Urinary bladder (tissue), 4 donors: ENCODE measurements at places on chromosomes 3 and 15. TPM values are rescaled to one million over a fixed set of nuclear protein-coding genes. Genes with fewer than 3 reads are reported as not detected.

The MUC13 gene
- polyA plus RNA-seq: not detected

The AMT gene
- 9.7 TPM for polyA plus RNA-seq

The ATP2C1 gene
- polyA plus RNA-seq: 41.8 TPM

The ZBBX gene
- polyA plus RNA-seq: not detected

The GHRL gene
- polyA plus RNA-seq: 0.11 TPM

The GPR27 gene
- 3.3 TPM for polyA plus RNA-seq

The GOLGA8Q gene
- polyA plus RNA-seq: 1.2 TPM

The SLC6A6 gene
- polyA plus RNA-seq: 8.0 TPM

The UMPS gene
- polyA plus RNA-seq: 15.0 TPM

The GHSR gene
- polyA plus RNA-seq: not detected

The APH1B gene
- polyA plus RNA-seq: 10.9 TPM

The NR1I2 gene
- polyA plus RNA-seq: 0.11 TPM

The GOLGA8G gene
- not detected for polyA plus RNA-seq

The SHC4 gene
- polyA plus RNA-seq: 0.68 TPM

The GPR87 gene
- polyA plus RNA-seq: 4.2 TPM

The HMG20A gene
- 17.8 TPM for polyA plus RNA-seq

The INKA1 gene
- polyA plus RNA-seq: 6.5 TPM

The CCDC13 gene
- 1.5 TPM for polyA plus RNA-seq

The LDHAL6B gene
- polyA plus RNA-seq: not detected

The DNAH12 gene
- 0.01 TPM for polyA plus RNA-seq
